ENCODE measurements at places on chromosomes 3 and 15.

DNA sequence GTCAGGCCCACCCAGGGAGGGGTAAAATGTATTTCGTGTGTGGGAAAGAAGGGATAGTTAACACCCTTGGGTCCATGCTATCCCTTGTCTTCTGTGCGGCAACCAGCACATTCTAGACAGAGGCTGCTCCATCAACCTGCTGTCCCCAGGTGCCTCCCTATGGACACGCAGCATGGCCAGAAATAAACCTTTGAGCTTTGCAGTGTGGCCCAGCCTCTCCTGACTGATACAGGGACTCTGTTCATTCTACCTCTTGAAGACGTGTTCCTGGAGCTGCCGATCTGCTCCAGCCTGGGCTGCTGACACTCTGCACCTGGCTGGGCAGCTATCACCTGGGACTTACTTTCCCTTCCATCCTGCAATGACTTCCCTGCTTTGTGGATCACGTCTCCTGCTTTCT is 4.1 kb upstream of the KLF13 start:
- no peak for DNase-seq

DNA sequence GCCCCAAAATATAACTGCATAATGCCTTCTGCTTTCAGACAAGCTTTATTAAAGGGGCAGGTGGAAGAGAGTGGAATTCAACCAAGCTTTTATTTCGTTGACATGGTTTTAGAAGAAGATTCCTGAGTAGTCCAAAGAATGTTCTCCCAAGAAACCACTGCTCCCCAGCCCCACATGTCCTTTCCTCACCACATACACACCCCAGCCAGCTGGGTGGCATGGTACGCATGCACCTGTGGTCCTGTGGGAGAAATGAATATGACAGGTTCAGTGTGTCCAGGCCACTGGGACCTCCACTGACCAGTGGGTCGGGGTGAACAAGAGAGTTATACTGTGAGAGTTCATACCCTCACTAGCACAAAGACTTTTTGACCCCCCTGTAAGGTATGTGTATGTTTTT is 30.2 kb downstream of the ARID3B start:
- no peak for DNase-seq

- no peak for DNase-seq
These were observed 63.2 kb upstream of the NDUFB4 start for GRCh38 chr3:120532969-120533368.

DNA sequence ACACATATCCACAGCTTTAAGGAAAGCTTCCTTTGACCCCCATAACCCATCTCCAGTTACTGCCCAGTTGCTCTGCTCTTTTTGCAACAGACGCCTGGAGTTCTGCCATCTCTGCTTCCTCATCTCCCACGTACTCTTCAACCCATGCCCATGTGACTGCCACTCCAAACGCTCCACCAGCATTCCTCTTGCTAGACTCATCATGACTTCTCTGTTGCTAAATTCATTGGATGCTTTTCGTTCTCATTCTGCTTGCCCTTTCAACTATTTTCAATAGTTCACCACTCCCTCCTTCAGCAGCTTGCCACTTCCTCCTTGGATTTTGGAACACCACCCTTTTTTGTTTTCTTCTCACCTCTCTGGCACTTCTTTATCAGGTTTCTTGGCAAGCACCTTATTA is 2.7 kb upstream of the KNSTRN start:
- DNase-seq = no peak

DNA sequence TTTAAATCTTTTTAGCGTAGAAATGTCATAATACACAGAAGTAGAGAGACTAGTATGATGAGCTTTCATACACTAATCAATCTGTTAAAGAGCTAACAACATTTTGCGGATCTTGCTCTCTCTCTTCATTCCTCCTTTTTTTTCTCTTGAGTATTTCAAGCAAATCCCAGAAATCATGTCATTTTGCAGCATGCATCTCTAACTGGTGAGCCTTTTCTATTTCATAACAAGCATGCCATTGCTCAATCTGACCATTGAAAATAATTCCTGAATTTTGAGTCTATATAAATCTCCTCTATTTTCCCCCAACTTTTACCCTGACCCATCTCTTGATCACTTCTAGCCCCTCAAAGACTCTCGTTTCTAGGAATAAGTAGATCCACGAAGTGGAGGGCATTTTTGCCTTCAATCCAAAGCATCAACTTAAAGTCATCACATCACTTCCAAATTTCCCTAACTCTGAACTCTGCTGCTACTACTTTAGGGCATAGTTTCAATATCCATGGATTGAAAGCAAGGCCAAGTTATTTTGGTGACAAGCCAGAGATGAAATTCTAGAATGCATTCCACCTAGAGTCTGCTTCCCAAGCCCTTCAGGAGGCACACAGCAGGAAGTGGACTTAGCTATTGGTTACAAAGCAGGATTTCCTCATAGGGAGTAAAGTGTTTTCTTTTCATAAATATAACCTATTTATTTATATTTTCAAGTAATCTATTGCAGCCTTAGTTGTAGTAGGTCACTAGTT is 253.5 kb upstream of the ZPLD1 start:
- no peak for DNase-seq

- no peak for DNase-seq
These were observed 25.6 kb downstream of the ILDR1 start for GRCh38 chr3:121996441-121996840.

GRCh38 chr15:48993380-48993779 is 29.7 kb upstream of the SHC4 start:
- DNase-seq = no peak

DNA sequence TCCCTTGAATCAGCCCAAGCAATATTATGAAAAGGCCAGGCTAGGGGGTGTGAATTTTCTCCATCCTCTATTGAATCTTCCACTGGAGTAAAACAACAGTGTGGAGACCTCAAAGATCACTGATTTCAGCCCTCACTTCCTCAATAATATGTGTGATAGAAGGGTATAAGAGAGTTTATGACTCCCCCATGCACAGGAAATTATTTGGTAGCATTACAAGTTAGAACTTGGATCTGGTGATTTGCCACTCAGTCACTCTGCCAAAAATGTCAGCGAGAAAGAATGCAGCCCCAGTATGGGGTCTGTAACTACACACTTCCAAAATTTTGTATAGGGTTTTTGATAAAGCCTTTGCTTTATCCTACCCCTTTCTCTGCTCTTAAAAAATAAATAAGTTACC is 81.0 kb upstream of the KCNMB2 start:
- no peak for DNase-seq

DNA sequence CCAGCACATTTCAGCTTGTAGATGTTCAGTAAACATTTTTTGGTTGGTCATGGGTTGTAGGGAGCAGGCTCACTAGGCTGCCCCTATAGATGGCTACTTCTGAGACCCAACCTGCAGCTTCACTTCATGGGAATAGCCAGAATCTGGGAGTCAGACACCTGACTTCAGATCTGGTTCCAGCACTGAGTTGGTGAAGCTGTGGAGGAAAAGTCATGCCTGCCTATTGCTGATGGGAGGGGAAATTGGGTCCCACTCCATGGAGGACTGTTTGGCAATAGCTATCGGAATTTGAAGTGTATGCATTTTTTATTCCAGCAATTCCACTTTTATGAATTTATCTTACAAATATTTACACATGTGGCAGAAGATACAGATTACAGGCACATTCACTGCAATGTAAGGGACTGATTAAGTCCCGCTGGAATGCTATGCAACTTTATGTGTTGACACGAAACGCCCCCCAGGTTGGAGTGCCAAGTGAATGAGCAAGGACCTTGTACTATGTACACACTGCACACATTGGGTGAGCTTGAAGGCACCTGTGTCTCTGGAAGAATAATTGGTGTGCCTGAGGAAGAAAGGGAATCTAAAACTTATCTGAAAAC is 7.8 kb upstream of the CCR1 start:
- no peak for DNase-seq

- no peak for DNase-seq
These were observed 535.1 kb downstream of the NLGN1 start for GRCh38 chr3:173932624-173933023.

DNA sequence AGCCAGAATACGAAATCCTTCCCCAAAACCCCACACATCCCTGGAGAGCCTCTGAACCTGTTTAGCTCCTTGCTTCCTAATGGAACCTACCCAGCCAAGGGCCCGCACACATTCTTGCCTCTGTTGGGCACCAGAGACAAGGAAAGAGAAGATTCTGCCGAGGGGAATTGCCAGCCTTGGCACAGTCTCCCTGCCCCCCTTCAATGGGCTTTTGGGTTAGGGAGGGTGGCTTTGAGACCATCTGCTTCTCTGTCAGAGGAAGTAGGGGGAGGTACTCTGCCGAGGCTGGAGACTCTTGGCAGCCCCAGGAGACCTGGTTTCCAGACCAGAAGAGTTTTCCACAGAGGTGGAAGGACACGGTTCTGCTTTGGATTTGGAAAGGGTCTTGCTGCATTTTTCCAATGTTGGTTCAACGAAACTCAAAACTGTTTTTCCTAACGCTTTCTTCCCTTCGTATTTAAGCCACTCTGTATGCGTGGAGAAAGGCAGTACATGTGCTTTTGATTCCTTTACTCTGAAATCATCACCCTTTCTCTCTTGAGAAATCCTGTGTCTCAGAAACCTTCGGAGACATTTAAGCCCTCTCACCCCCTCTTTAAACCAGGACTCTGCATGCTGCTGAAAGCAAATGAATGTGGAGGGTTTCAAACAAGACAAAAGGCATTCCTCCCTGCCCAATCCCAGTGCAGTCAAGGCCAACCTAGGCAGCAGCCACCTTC is 78.8 kb upstream of the PRR23C start:
- DNase-seq = no peak

GRCh38 chr3:58027704-58028317 is 19.6 kb downstream of the FLNB start:
- DNase-seq = no peak

DNA sequence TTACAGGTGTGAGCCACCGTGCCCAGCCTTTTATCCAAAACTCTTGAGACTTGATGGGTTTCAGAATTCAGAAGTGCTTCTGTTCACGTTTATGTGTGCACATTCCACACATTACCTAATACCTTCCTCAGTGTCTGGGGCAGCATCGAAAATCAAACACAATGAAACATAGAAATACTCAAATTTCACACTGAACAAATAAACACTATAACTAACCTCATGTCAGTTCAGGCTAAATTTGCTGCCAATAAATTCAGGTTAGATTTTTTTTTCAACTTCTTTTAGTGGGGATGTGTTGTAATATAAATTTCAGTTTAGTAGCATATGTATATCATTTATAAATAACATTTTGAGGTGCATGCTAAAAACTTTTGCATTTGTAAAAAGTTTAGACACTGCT is 2.8 kb downstream of the EIF2AK4 start:
- no peak for DNase-seq

DNA sequence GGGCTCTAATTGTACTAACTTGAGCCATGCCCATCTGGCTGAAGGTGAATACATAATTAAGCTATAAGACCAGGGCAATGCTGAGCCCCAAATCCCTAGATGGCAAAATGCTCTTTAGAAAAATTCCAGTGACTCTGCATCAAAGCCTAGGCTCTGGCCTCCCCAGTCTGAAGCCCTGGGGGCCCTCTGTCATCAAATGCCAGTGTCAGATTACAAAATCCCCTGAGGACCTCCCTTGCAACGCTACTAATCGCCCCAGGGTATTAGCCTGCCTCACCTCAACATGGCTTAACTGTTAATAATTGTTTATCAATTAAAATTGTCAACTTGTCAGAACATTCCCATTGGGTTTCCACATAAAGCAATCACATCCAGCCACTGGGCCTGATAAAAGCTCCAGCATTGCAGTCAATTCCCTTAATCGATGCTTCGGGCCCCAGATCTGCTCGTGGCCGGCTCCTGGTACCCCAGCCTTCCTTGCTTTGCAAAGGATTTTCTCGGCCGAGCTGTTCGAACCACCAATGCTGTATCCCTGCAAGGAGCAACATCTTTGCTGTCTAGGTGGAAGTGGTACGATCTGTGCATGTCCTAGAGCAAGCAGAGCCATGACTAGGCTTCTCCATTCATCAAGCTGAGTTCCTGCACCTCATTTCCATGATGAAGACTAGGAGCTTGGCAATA is 151.7 kb downstream of the MEGF11 start:
- DNase-seq = no peak

GRCh38 chr15:63362885-63363284 is 18.8 kb downstream of the CA12 start:
- no peak for DNase-seq

- no peak for DNase-seq
These were observed 62.4 kb downstream of the NSMCE3 start for GRCh38 chr15:29207027-29207757.

GRCh38 chr3:44436181-44436580 is 41.3 kb downstream of the ZNF445 start:
- DNase-seq = no peak

- no peak for DNase-seq
These were observed 270.3 kb upstream of the RORA start for GRCh38 chr15:61499376-61499775.

DNA sequence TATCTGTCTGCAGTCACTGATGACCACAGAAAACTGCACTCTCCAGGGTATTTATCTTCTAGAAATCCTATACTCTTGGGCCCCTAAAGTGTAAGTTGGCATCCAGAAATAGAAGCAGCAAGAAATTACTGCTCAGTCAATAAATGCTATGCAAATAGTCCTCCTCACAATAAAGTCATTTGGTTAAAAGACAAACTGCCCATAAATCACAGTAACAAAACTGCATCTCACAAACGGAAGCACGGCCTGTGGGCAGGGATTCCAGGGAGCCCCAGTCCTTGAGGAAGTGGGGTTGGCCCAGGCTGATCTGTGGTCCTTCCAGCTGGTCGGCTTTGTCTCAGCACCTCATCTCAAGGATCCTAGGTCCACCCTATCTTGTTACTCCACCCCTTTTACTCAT is 29.7 kb upstream of the SPATA12 start:
- DNase-seq = no peak

DNA sequence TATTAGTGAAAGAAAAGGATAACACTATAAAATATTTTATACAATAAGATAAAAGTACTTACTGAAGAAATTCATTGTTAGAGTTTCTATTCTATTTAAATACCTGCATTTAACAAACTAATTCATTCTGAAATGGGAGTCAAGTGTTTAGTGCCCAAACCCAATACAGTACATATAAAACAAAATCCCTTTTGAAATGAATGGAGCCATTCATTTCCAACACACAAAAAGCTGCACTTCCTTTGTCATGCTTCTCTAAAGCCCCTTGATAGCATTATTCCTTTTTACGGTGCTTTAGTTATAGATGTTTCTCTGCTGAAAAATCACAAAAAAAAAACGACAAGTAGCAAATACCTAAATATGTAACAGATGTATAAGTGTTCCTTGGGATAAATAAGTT is 596.3 kb downstream of the ZIC1 start:
- no peak for DNase-seq

GRCh38 chr3:171688593-171688992 is 121.7 kb downstream of the PLD1 start:
- no peak for DNase-seq

DNA sequence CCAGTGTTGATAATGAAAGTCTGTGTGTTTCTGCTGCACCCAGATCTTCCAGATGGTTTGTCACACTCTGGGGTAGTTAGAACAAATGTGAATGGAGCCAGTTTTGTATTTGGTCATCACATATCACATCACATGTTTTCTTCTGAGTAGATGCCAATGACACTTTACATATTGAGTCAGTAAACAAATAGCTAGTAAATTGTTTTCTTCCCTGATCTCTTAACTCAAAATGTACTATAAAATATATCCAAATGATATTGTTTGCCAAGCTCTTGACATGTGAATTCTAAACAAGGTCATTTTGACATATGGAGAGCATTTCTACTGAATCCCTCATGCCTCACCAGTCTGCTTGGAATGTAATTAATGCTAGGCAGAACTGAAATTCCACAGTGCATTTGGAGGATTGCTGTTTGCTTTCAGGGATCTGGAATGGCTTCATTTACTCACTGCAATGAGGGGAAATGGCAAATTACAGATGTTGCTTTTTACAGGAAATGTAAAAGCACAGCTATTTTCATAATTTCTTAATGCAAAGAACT is 45.0 kb downstream of the PDHB start:
- no peak for DNase-seq

- DNase-seq = no peak
These were observed 33.1 kb downstream of the TP63 start for GRCh38 chr3:189664311-189664710.
